ENCODE measurements at places on chromosomes 2 and 18.

DNA sequence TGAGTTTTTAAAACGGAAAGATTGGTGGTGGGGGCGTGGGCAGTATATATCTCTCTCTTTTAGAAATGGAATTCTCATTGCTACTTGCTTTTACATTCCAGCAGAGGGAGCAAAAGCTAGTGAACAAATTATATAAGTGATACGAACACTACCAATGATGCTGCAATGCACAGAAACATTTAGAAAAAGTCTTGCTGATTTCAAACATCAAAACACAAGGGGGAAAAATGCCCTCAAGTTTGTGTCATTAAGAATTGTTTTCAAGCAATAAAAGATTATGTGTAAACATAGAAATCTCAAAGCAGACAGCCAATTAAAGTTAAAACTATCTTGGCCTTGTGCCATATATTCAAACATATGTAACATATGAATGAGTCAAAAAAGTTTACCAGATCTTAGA lies 296.3 kb upstream of the KCNJ3 start:
- DNase-seq = no peak

DNA sequence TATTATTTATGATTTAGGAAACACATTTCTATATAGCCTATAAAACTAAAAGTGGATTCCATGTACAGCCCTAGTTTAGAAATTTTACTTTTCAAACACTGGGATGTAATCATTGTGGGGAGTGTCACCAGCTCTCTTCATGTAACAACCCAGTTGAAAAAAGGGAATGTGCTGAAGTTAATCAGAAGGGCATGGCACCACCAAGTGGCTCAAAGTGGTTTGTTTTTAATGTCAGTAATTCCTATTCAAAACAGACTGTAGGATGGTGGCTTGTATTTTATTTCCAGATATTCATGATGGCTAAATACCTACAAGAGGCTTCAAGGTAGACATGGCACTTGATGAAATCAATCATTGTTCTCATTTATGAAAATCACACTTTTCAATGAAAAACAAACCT lies 58.1 kb upstream of the TMEM182 start:
- DNase-seq = no peak

GRCh38 chr18:58438161-58438957 lies 190.5 kb downstream of the ALPK2 start:
- no peak for DNase-seq

- no peak for DNase-seq
Observed at GRCh38 chr2:88451811-88452564, 505 bp downstream of the FOXI3 start.

GRCh38 chr18:58579561-58580047 lies 49.3 kb downstream of the ALPK2 start:
- no peak for DNase-seq
